ENCODE measurements at places on chromosomes 7 and 10.

DNA sequence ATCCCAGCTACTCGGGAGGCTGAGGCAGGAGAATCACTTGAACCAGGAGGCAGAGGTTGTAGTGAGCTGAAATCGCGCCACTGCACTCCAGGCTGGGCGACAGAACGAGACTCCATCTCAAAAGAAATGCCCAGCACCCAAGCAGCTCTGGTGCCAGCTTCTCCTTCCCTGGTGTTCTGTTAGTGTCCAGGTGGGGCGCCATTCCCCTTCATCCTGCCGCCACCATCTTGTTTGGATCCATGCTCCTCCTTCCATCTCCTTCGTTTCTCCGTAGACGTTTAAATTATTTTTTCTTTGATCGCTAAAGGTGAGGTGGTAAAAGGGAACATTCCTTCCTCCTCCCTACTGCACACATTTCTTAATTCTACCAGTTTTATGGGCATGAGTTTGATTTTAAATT is 30.3 kb downstream of the PROSER2 start:
- DNase-seq = no peak

- no peak for DNase-seq
These were observed 261.5 kb downstream of the CDK14 start for GRCh38 chr7:90857603-90858002.

- DNase-seq = no peak
These were observed 4.4 kb downstream of the CUL1 start for GRCh38 chr7:148702876-148703670.

DNA sequence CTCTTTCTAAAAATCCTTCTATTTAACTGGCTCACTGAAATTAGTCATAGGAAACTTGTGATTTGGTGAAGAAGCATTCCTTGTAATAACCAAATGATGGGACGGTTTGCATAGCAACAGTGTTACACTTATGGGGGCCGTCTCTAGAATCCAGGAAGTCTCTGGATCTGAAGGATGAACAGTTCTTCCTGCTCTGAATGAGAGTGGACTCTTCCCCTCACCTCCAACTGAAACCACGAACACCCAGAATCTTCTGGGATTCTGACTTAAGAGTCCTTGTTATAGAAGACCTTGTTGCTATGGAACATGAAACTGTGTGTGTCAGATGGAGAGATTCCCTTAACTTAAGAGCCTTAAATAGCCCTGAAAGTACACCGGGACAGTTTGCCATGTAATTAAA is 23.2 kb downstream of the NOLC1 start:
- no peak for DNase-seq

GRCh38 chr10:124659380-124659779 is 84.8 kb downstream of the FAM53B start:
- DNase-seq = no peak

DNA sequence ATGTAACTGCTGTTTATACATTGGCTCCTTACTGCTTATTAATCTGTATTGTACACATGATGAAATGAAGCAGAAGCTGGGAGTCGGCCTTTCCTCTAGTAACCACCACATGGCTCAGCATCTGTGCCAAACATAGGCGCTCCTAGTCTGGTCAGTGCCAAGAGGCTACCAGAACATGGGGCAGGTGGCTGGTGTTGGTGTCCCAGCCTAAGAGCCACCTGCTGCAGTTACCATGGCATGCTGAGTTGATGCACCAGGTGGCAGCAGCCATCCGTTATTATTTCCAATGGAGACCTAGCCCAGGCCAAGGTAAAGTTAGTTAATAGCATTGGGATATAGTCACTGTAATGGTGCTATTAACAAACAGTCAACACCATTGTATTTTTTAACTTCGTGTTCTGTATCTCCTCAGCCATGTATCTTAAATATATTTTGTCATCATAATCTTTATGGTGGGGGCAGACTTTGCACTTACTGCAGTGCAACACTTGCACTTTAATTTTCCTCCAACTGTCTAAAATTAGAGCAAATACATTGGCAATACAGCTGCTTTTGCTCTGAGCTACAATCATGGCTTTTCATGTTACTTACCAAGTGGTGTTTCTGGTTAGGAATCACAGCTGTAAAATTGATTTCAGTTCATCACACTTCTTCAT is 33.1 kb downstream of the HBP1 start:
- DNase-seq = no peak

- DNase-seq = no peak
These were observed 874.2 kb downstream of the KCNMA1 start for GRCh38 chr10:76763376-76763775.

- DNase-seq = no peak
These were observed 218.3 kb downstream of the PTPRN2 start for GRCh38 chr7:158369290-158369689.

DNA sequence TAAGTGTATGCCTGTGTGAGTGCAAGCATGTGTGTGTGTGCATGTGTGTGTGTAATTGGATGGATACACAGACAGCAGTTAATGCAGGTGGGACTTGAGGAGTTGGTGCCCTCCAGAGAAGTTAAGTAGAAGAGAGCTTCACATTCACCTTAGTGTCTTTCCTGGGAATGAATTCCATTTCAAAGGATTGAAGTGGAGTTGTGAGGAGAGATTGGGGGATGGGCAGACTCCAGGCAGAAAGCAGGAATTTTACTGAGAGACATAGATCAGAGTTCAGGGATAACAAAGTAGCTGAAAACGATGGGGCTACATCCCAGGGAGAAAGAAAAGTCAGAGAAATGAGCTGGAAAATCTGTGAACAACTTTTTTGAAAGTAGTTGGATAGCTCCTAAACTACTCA is 464.4 kb downstream of the TCERG1L start:
- no peak for DNase-seq
